ENCODE measurements at places on chromosomes 4 and X. TPM values are rescaled to one million over a fixed set of nuclear protein-coding genes. Genes with fewer than 3 reads are reported as not detected.

GRCh38 chr4:74428276-74428675 is 16.7 kb upstream of the AREG start:
- DNase-seq, result no peak

GRCh38 chrX:151736685-151737084 is 2.1 kb downstream of the CNGA2 start:
- no peak for DNase-seq

GRCh38 chr4:41881981-41882624 is 53.1 kb upstream of the TMEM33 start:
- peak; percentile 76 for DNase-seq

DNA sequence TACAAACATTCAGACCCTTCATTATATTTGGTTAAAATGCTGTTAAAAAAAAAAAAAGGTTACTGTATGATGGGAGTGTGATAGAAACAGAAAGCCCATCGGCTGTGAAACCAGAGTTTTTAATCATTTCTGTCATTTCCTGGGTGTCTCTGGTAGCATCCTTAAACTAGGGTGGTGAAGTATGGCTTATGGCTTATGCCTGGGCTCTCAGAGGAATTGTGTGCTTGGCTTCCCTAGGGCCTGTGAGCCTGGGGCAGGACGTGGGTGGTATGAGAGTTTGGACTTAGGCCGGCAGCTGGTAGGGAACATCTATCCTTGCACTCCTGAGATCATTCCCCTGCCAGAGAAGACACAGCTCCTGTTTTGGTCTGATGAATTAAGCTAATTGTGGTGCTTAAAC is 52.2 kb downstream of the DCUN1D4 start:
- DNase-seq, result no peak

GRCh38 chrX:140432346-140433175 is 72.3 kb downstream of the SOX3 start:
- DNase-seq, result peak; percentile 80

DNA sequence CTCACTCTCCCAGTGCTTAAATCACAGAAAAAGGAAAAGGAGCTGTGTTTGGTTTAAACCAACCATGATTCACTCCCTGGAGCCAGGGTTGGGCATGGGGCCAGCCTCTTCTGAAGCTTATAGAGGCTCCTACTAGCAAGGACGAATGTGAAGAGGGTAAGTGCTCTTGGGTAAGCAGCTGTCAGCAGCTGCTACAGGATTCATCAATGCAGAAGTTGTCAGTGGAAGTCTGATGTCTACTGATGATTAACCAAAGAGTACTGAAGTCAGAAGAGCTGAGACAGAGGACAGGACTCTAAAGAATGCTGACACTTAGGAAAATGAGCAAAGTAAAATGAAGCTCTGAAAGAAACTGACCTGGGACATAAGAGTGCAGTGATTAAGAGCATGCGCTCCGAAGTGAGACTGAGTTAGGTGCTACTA is 32.7 kb upstream of the JADE1 start:
- no peak for DNase-seq

DNA sequence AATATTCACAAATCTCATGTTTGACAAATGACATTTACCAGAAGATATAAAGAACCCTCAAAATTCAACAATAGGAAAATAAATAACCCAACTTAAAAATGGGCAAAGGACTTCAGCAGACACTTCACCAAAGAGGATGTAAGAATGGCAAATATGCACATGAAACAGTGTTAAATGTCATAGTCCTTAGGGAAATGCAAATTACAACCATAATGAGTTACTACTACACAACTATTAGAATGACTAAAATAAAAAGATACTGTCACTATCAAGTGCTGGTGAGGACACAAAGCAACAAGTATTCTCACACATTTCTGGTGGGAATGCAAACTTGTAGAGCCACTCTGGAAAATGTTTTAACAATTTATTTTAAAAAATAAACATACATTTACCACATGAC is 40.8 kb upstream of the NR0B1 start:
- DNase-seq, result no peak

Gene FREM3
- not detected for polyA plus RNA-seq

Gene PNMA3
- 2.3 TPM for polyA plus RNA-seq

Measured in pancreas (tissue), 10 donors.